Activated CD8-positive, alpha-beta memory T cell treated with anti-CD3 and anti-CD28 coated beads for 1 hour (primary cell): ENCODE measurements at places on chromosomes 13 and 19.

DNA sequence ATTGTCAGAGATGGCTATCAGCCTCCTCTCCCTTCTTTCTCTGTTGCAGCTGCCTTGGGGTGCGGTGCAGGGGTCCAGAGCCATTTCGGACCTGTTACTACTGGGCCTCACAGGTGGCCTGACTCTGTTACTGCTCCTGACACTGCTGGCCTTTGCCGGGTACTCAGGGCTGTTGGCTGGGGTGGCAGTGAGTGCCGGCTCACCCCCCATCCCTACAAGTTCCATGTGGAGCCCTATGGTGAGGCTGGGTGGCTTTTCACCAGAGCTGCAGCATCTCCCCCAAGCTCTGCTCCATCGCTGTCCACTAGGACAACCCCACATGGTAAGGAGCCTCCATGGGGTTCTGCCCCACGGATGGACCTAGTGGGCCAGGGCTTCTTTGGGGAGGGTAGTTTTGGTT lies 13.7 kb upstream of the ZNF492 start:
- no peak for DNase-seq

- no peak for DNase-seq
Observed at GRCh38 chr13:30872685-30873461, 33.2 kb upstream of the MEDAG start.

DNA sequence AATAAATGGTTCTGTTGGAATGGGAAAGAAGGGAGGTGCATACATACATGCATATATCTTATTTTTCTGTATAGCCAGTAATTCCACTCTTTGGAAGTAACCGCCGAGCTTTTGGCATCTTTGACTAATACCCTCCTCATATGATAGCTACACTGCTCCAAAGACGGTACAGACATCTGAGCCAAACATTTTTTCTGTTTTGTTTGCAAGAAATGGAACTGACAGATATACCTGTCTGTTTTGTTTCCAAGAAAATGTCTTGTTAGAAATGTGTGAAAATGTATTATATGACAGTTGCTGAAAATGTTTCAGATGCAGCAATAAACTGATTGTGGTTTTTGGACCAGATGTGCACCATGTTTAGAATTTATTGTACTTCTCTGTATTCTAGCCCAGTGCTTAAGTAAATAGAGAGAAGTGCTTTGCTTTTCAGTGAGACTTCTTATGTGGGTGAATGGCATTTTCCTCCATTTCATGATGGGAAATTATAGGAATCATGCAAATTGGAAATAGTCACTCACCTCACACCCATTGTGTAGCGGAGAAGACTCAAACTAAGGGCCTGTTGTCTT lies 396.9 kb downstream of the KCNRG start:
- DNase-seq: no peak

DNA sequence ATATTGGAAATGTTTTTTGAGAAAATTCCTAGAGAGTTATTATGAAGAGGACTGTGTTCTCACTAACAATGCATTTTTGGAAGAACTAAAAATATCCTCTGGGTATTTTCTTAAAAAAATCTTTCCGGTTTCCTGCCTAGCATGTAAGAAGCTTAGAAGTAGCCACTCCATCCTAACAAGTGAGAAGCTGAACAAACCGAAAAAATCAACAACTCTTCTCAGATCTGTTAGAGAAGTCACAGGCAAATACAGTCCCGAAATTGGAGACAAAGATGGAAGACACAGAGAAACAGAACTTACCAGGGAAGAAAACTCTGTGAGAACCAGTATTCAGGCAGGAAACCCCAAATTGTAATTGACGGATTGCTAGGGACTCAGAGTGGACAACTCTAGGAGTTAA lies 173.0 kb downstream of the KLF12 start:
- DNase-seq: no peak

- DNase-seq: no peak
Observed at GRCh38 chr13:107200491-107200890, 632.6 kb upstream of the ARGLU1 start.

DNA sequence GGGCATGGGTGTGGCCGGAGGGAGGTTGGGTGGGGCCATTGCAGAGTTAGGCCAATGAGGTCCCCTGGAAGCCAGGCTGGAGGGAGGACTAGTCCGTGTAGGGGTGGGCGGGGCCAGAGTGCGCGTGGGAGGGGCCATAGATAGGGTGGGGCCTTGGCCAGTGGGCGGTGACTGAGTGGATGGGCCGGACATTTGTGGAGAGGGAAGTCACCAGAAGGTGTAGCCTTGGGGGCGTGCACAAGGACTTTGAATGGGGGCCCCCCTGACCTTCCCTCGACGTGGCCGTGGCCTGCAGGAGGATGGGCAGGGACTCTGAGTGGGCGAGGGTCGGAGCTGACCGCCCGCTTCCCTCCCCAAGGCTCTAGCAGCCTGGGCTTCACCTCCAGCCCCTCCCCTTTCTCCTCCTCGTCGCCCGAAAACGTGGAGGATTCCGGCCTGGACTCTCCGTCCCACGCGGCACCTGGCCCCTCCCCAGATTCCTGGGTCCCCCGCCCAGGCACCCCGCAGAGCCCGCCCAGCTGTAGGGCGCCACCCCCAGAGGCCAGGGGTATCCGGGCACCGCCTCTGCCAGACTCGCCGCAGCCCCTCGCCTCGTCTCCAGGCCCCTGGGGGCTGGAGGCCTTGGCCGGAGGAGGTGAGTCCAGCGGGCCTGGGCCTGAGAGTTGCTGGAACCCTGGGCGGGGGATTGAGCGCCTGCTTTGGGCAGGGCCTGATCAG lies 16.5 kb upstream of the B3GNT3 start:
- DNase-seq: peak; percentile 19

- DNase-seq: no peak
Observed at GRCh38 chr13:44797685-44798084, 191.6 kb downstream of the NUFIP1 start.

DNA sequence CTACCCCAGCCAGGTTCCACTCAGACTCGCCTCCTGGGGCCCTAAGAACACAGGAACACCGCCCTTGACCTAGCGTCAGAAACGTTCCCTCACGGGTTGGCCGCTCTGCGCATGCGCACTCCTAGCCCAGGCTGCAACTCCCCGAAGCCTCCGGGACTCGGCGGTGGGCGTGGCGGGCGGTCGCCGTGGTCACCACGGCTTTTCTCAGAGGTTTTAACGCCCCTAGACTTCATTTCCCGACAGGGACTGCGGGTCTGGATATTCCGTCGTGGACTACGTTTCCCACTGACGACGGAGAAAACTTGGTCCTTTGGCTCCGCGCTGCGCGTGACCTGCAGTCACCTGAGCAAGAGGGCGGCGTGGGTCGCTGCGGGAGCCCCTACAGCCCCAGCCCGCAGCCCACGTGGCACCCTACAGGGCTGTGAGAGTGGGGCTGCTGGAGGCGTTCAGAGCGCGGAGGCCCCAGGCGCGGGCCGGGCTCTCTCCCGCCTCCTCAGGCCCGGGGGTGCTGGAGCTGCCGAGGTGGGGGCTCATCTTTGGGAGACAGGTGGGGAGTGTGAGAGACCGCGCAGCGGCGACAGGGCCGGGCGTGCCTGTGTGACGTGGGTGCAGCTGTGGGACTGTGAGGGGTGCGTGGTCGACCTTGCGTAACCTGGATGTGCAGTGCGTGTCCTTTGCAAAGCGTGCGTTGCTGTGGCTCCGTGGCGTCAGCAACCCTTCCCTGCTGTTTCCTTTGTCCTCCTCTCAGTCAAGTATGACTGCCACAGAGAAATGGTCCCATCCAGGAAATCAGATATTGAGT lies 38.0 kb upstream of the ZNF573 start:
- no peak for DNase-seq

GRCh38 chr19:30374865-30375552 lies 2.8 kb downstream of the ZNF536 start:
- no peak for DNase-seq

- no peak for DNase-seq
Observed at GRCh38 chr13:25288966-25289365, 1.7 kb upstream of the MTMR6 start.

DNA sequence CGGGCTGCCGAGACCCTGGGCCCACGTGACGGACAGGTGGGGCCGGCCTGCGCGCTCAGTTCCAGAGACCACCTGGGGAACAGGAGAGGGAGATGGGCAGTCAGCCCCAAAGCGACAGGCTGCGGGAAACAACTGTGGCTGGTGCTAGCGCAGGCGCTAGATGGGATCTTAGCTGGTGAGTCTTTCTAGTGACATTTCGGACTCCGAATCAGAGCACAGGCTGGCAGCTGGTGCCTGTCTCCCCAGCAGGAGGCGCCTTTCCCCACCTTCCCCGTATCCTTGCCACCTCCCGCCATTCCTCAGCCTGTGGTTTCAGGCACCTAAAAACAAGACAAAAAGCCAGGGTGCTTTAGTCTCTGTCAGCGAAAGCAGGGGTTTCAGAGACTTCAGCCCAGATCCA lies 19.4 kb upstream of the RANBP3 start:
- DNase-seq: no peak

GRCh38 chr13:107450431-107450830 lies 764.9 kb downstream of the LIG4 start:
- DNase-seq: no peak

GRCh38 chr13:40445557-40445990 lies 220.9 kb downstream of the FOXO1 start:
- no peak for DNase-seq

DNA sequence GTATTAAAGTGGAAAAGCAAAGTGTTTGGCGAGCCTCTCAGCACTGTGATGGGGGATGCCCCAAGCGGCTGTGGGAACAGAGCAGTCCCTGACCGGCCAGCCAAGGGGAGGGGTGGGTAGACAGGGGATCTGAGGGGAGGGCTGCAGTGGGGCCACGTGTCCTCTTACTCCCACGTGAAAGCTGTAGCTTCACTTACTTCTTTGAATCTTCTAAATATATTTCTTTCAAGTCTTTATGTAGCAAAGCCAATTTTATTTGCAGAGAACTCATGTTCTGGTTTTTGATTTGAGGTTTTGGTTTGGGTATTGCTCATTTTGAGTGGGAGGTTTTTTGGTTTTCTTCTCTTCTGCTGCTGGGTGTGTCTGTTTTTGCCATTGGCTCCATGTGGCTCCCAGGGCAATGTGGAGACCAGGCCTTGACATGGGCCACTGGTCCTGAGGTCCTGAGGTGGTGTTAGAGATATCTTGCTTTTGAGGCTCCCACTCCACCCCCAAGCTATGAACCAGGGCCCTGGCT lies 17.7 kb upstream of the OVOL3 start:
- no peak for DNase-seq

GRCh38 chr19:3479177-3479833 lies 1.0 kb downstream of the SMIM24 start:
- DNase-seq: no peak

DNA sequence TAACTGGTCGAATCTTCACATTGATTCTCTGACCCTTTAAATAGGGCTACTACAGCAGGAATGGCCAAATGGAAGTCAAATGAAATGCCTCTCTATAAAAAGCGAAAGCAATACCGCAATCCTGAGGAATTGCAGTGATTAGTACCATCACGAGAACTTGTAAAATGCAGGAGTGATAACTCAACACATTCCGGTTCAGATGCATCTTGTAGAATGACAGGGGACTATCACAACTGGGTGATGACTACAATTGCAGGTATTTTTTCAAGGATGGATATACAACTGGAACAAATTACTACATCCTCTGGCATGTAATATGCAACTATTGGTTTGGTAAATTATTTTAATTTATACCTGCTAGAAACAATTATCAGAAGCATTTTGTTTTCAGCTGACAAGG lies 140.4 kb downstream of the PCDH20 start:
- DNase-seq: no peak

DNA sequence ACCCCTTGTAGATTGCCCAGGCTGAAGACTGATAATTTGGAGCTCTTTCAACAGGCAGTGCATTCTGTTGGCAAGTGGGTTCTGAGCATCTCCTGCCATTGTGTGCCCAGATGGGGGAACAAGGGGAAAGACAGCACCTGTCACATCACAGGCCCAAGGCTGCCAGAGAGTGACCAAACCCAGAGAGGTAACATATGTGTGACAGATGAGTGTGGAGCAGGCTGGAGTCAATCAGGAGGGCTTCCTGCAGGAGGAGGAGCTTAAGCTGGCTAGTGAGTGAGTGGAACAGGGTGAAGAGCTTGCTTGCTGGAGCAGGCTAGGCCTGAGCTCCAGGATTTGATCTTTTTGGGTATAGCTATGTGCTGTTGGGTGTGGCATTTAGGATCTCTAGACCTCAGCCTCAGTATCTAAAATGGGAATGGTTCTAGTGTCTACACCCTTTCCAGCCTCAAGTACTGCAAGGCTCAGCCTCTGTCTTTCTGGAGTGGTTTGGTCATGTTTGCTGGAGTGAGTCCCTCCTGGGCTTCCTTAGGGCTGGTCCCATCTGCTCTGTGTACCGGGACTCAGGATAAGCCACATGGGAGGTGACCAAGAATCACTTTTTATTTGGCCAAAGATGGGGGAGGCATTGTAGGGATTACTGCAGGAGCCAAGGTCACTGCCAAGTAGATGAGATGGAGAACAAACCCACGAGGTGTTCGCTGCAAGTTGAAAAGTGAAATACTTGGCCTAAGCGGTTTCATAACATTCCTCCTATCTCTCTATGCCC lies 152.4 kb upstream of the TSHZ3 start:
- no peak for DNase-seq

DNA sequence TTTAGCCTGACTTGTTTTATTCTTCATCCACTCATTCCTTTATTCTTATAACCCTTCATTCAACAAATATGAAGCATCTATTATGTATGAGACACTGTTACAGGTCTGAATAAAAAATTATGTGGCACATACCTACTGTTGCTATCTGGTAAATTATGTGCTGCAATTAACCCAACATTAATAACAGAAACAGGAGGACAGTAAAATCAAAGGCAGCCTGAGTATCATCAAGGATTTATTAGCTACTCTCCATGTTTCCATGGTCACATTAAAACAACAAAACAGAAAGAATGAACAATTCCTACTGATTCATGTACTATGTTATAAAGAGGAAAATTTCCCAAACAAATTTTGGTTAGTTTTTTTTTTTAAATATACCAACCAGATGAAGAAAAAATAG lies 43.9 kb downstream of the RAP2A start:
- no peak for DNase-seq

- DNase-seq: no peak
Observed at GRCh38 chr13:59673286-59673685, 490.4 kb downstream of the DIAPH3 start.

- no peak for DNase-seq
Observed at GRCh38 chr13:79727086-79727485, 246.1 kb downstream of the NDFIP2 start.

GRCh38 chr13:98349731-98350305 lies 172.7 kb upstream of the RNF113B start:
- DNase-seq: no peak

GRCh38 chr13:74966275-74966674 lies 515.7 kb downstream of the TBC1D4 start:
- DNase-seq: no peak

GRCh38 chr19:38233740-38234251 lies 9.8 kb upstream of the DPF1 start:
- no peak for DNase-seq

DNA sequence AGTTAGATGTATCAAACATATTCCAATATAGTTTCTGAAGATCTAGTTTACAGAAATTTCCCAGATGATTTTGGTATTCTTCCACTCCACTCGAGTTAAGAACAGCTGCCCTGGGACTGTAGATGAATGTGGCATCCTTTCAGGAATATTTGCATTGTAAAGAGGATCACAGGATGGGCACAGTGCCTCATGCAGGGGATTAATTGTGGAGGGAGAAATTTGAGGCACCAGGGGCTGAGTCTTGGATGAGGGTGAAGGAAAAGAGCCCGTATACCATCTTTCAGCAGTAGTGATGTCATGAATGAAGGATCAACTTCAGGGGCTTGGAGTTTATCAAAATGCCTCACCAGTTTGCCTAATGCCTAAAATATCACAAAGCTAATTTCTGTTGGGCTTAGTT lies 4.0 kb upstream of the PDS5B start:
- DNase-seq: no peak

GRCh38 chr13:37925878-37926473 lies 56.4 kb upstream of the TRPC4 start:
- no peak for DNase-seq
